ENCODE measurements at places on chromosomes 7 and 10.

- no peak for DNase-seq
Measured at GRCh38 chr10:46289209-46289810, 2.5 kb downstream of the ANTXRL start.

DNA sequence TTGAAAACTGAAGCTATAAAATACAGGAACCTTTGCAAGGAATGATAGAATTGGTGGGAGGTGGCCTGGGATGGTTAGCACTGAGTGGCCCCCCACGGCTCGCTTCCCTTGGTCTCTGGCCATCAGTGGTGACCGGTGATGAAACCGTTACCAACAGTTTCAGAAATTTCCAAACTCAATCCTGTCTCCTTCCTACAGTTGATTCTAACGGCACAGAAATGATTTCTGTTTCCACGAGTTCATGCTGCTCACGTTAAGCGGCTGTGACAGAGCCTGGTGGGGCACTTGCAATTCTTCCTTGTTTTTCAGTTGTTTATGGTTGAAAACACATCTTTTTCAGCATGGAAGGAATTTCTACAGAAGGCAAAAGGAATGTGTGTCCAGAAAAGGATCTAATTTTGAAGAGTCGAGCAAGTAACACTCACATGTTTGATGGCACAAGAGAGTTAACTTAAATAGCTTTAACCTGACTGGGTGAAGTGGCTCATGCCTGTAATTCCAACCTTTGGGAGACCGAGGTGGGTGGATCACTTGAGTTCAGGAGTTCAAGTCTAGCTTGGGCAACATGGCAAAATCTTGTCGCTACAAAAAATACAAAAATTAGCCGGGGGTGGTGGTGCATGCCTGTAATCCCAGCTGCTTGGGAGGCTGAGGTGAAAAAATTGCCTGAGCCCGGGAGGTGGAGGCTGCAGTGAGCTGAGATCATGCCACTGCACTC is 100.1 kb downstream of the DNAJB6 start:
- no peak for DNase-seq

- DNase-seq = no peak
Measured at GRCh38 chr7:148447221-148447849, 143.2 kb upstream of the C7orf33 start.

DNA sequence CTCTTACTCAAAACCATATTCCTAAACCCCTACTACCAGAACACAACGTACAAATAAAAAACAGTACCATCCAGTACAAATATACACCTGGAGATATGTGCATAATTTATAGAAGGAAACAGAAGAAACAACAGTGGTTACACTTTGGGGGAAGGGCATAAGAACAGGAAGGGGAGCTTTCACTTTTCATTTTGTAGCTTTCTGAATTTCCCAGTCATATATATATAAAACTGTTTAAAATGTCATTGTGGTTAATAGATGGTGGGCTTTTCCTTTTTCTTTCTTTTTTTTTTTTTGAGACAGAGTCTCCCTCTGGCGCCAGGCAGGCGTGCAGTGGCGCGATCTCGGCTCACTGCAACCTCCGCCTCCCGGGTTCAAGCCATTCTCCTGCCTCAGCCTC is 47.2 kb downstream of the MALSU1 start:
- no peak for DNase-seq

- DNase-seq = no peak
Measured at GRCh38 chr7:36650766-36651312, 73.5 kb downstream of the AOAH start.

Measured in endothelial cell (in vitro differentiated cells).